ENCODE measurements at places on chromosomes 5 and 9.

GRCh38 chr5:10933121-10933520, 172.1 kb upstream of the DAP start:
- no peak for DNase-seq

DNA sequence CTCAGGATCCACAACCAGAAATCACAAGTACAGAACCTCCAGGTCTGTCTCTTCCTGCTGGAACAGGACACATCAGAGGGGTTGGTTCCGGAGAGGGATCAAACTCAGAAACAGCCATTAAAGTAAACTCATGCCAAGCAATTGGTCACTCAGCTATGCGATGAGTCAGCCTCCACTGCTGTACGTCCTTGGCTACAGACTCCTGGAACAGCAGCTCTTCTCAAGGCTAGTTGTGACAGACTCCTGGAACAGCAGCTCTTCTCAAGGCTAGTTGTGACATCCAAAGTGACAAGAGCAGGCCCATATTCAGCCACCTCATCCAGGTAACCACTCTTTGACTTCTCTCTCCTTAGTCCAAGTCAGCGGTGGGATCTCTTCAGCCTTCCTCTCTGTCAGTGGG, at the start of gene SPINK13:
Gene SPINK13, plus strand, starts transcription at position 229 of the 400 bp plus-strand sequence. CDS start 1,279 bp downstream, outside the sequence.
- no peak for DNase-seq

DNA sequence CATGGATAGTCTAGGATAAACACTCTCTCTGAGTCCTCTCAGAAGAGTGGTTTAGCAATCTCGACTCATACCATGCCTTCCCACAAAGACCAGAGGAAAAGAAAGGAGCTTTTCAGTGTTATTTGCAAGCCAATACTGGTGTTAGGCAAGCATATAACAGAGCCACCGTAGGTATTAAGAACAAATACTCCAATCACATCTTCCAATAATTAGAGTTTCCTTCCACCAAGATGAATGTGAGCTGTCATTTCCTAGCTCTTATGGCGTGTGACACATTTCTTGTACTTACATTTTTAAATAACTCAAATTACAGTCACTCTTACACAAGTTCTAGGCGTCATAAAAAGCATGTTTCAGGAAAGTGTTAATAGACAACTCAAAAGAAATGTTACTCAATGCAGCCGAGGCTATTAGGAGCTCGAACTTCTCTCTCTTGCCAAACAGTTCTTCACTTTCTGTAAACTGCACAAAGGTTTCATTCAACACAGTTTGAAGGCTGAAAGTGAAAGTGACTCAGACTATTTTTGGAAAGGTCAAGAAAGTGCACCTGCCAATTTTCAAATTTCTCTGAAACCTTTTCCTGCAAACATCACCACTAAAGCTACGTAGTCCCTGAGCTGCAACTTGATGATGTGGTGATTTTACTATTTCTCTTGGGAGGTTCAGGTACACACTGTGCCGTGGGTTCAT, 153.8 kb downstream of the AUH start:
- DNase-seq, result peak; percentile 40

DNA sequence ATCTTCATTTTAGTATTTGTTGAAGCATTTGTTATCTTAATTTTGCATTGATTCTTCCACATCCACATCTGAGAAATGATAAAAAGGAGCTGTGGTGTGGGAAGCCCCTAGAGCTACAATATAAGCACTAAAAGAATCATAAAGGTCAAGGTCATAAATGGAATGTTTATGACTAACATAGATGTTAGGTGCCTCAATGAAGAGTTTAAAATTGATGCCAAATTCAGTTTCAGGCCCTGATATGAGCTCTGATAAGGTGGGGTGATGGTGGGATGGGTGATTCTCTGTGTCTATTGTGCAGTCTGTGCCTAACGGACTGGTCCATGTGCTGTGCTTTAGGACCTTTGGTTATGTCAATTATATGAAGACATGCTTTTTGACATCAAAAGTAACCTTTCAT, 61.2 kb upstream of the CAMK4 start:
- no peak for DNase-seq

- DNase-seq, result no peak
These were observed 733 bp downstream of the COL23A1 start for GRCh38 chr5:178589180-178590140.

DNA sequence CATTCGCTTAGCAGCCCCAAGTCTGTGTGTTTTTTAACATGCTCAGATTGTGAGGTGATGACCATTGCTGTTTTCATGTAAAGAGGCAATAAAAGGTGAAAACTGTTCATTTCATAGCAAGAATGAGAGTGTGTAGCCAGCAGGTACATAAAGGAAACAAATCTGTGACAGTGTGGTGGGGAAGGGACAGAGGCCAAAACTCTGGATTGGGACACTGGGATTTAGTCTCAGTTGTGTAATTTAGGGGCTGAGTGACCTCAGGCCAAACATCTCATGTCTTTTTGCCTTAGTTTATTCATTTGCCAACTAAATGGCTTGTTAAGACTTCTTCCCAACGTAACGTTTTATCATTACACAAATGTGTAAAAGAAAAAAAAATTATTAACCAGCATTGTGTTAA, 47.0 kb downstream of the KCNN2 start:
- no peak for DNase-seq

GRCh38 chr9:79796411-79796810, 224.6 kb downstream of the TLE4 start:
- DNase-seq, result no peak

DNA sequence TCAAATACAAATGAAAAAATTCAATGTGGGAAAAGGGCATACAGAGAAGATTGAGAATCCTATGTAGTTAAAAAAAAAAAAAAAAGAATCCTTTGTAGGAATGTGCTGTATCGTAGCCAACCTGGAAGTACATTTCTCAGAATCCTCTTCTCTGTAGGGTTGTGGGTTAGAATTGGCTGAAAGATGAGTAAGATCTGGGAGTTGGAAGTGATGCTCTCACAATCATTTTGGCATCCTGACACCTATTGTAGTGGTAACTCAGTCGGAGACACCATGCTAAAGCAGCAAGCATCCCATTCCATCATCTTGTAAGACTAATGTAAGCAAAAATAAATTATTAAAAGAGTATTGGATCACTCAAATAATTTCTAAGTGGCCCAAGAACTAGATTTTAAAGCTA, 30.6 kb downstream of the MRPL22 start:
- no peak for DNase-seq

DNA sequence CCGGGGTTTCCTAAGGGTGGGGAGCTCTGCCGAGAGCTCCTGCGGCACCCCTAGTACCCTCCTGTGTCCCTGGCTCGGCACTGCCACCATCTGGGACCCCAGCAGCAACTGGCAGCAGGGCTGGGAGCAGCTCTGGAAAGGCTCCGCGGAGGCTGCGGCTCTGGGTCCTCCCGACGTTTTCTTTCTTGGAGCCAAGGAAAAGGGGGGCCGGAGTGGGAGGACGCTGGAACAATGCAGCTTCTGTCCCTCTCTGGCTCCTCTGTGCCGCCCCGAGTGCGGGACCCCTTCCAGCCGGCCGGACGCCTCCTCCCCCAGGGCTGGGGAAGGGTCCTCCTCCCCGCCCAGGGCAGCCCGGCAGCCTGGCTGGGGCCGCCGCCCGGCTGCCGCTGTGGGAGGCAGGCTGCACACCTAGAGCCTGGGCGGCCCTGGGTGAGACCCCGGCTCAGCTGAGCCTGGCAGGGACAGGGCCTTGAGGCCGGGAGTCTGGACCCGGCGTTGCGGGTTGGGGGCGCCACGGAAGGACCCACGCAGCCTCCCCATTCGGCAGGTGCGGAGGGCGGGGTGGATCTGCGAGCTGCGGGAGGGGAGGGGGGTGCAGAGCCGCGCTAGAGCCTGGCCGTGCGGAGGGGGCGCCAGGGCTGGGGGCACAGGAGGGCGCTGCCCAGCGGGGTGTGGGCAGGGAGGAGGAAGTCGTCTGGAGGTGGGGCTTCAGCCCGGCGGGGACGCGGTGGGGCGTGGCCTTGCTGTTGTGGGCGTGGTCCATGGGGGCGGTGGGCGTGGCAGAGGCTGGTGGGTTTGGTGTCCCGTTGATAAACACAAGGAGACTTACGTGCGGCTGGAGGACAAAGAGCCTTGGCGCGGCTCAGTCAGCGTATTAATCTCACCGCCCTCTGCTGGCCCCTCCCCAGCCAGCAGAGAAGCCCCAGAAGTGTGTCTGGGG, 15.1 kb downstream of the GPSM1 start:
- DNase-seq, result peak; percentile 69

- no peak for DNase-seq
These were observed 97.2 kb downstream of the PCSK1 start for GRCh38 chr5:96335873-96336272.

DNA sequence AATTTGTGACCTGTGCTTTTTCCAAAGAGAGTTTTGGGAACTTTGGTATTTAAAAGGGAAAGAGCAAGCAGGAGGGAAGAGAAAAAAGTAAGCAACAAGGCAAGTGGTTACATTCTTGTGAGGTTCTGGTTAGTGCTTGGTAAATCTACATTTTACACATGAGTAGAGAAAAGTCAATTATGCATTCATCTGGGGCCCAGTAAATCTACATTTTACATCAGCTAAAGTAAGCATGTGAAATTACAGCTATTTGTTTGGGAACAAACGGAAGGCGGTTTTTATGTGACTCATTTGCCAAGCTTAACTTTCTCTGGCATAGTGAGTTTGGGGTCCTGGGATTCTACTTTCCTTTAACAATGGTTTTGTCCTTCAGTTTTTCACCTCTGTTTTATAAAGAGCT, 102.2 kb downstream of the SNX18 start:
- DNase-seq, result no peak

All from CD4-positive, alpha-beta T cell treated with Interleukin-10 for 1 hour (primary cell).